Cerebellar cortex (tissue), 1 donor: ENCODE measurements at places on chromosomes 11 and 22.

GRCh38 chr11:2527621-2528291, 82.9 kb downstream of the KCNQ1 start:
- DNase-seq = no peak

DNA sequence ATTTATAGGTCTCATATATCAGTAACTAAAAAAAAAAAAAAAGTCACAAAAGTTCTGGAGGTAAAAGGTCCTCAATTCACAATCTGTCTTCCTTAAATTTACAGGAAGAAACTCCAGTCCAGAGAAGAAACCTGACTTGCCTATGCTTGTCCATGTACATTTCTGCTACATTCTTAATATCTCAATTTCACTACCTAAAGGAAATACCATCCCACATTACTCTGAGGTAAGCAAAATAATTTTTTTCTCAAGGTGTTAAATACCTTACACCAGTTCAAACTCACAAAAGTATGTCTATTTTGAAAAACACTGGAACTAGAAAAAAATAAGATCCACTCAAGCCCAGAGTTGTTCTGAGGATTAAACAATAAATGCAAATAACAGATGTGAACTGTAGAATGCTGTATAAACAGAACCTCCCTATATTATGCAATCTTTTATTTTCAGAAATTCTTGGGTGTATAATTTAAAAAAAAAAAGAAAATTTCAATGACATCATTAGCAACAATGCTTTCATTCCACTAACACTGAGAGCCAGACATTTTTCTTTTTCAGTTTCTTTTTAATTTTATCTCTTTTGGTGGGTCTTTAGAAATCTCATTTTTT, 49.9 kb upstream of the GDPD4 start:
- no peak for DNase-seq

DNA sequence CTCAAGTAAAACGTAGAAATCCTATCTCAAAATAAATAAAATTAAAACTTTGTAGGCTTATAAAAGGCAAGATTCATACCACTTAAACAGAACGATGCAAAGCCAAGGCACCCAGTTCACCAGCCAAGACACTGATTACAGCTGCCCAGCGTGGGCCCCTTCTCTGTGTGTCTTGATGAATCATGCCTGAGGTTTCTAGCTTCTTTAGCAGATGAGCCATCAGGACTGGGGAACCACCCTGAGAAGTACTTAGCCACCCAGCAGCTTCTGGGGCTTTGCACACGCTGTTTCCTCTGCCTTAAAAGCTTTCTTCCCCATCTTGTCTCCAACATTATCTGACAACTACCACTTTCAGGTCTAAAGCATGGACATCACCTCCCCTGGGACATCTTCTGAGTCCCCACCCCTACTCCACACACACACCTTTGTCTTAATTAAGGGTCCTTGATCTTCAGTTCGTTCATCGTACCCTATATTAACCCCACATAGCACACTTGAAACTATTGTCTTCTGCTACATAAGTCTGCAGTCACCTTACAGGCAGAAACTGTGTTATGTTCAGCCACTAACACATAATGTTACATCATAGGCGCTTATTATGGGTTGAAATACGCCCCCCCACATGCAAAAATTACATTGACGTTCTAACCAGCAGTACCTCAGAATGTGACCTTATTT, 8.7 kb upstream of the LAYN start:
- DNase-seq = peak; percentile 74

GRCh38 chr22:36741204-36741793, 34.6 kb downstream of the IFT27 start:
- DNase-seq = peak; percentile 16

- no peak for DNase-seq
Observed at GRCh38 chr11:11027288-11027687, 169.4 kb upstream of the ZBED5 start.

GRCh38 chr22:35479985-35480550, 60.6 kb upstream of the RASD2 start:
- peak; percentile 18 for DNase-seq

GRCh38 chr11:90840071-90840470, 617.2 kb upstream of the CHORDC1 start:
- DNase-seq = no peak

DNA sequence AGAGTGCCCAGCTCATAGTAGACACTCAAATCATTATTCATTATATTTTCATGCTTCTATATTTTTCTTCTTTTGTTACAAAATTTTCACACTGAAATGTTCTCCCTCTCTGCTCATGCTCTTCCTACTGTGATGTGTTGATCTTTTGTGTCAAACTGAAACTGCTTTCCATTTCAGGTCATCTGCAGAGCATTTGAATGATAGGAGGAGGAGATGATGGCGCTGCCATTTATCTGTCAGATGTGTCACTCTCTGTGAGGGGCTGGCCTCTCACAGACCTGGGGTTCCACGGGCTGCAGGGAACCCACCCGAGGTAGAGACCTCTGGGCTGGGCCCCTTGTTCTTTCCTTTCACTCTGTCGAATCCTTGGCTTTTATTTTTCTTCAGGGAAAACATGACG, 41.1 kb downstream of the OR10A6 start:
- peak; percentile 27 for DNase-seq

DNA sequence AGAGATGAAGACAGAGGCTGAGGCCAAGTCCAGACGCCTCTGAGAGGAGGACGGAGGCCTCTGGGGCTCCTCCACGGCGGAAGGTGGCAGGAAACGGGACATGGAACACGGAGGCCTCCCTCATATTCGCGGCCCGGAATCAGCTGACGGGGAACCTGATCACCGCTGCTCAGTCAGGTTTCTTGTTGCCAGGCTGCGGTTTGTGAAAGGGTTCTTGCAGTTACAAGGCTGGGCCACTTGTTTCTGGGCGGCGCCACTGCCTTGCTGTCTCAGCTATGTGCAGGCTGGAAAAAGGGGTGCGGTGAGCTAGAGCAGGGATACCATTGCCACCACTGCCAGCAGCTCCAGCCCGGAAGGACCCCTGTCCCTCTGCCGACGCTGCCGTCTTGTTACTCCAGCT, 10.0 kb upstream of the MMP1 start:
- no peak for DNase-seq

DNA sequence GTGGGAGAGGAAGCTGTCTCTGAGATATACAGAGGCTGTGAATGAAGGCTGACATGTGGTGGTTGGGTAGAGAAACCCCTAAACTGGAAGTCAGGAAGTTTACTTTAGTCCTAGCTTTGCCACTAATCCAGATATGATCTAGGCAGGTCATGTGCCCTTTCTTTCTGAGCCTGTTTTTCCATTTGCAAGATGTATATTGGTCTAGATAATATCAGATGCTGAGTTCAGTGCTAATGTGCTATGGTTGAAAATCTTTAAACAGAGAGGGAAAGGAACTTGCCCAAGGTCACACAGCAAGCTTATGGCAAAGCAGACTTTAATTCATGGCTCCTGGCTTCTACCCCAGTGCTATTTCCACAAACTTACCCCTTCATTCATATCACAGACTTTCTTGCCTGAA, 25.7 kb upstream of the TPBGL start:
- no peak for DNase-seq

GRCh38 chr22:22771696-22772377, 115.8 kb upstream of the IGLL5 start:
- DNase-seq = peak; percentile 33

DNA sequence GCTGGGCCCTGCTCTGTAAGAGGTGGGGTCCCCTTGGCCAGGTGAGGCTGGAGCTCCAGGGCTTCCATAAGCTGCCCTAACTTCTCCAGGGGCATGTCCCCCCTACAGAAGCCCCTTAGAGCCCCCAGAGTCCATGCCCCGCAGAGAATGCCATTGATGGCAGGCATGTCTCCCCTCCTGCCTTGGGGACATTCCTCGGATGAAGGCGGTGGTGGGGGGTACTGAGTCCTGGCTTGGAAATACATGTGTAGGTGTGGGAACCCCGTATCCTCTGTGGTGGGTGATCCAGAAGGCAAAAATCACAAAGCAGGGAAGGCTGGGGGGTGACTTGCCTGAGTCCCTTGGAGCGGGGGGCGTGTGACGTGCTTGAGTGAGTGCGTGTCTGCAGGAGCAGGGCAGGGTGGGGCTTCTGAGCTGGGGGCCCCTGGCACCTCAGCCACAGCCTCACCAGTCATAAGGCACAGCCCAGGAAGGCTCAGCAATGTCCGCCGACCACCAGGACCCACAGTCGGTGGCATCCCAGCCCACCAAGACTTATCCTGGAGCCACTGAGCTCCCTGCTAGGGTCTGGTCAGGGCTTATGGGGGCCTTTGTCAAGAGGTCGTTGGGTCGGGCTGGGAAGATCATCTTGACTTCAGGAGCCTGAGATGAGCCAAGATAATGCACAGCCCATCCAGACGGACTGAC, 69.8 kb upstream of the KCNQ1OT1 start:
- DNase-seq = no peak

DNA sequence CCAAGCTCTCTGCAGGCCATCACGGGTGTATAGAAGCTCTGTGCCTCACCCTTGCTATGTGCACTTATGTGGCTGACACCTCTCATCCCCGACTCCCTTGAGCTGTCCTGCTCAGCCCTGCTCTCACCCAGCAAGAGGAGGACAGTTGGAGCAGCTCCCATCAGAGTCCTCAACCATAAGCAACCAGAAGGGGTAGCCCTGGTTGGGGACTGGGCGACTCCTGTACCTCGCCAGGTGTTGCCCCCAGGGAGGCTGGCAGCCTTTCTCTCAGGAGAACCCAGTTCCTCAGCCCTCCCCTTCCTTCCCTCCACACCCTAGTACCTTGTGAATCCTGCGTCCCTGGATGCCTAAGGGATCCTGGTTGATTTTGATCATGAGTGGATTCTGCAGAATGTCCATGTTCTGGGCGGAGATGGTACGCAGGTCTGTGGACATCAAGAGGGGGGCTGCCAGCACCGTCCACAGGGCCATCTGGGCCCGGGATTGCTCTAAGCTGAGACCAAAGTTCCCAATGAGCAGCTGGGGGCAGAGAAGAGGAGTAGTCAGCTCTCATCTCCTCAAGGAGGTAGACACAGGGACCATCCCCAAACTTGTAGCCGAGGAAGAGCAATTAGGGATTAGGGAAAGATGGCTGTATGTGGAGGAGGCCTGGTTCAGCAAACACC, 8.0 kb downstream of the NAGA start:
- DNase-seq = no peak

DNA sequence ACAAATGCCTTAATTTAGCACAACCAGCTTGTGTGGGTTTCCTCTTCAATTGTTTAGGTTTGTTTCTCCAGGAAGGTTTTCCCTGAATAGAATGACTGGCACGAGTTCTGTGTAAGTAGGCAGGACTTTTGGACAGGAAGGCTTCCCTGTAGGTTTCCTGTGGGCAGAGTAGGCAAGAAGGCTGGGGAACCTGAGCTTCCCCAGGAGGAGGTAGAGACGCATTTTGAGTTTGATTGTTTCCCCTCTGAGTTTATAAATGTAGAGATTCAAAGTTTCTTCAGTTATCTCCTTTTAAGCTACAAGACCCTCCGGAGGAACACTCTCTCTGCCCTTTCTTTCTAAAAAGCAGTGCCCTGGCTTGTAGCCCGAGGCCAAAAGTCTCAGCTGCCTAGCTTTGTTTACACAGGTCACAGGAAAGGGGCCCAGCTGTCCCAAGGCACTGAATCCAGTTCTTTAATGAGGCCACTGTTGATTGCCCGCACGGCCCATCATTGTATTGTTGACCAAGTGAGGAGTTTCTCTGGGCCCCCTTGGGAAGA, 66.6 kb upstream of the RDX start:
- no peak for DNase-seq

DNA sequence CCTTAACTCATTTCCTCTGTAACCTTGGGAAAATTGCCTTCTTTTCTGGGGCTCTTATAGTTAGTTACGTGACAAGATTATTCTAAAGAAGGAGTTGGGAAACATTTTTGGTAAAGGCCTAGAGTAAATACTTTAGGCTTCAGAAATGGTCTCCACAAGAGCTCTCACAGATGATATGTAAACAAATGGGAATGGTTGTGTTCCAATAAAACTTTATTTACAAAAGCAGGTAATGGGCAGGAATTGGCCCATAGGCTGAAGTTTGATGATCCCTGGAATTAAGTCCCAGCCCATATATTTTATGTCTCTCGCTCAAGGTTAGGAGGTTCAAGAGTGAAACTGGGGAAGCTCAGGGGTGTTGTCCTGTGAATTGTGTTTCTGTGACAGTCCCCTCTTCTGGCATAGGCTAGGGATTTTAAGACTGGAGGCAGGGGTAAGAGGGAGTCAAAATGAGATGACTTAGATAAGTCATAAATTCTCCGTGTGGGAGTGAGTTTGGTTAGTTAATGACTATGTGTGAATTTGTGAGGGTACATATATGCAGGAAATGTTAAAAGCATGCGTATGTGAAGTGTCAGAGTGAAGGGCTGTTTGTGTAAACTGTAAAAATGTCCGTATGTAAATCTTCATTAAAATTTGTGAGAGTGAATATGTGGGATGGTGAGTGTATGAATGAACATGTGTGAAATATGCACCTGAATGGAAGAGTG, 7.4 kb upstream of the OR52B4 start:
- no peak for DNase-seq

DNA sequence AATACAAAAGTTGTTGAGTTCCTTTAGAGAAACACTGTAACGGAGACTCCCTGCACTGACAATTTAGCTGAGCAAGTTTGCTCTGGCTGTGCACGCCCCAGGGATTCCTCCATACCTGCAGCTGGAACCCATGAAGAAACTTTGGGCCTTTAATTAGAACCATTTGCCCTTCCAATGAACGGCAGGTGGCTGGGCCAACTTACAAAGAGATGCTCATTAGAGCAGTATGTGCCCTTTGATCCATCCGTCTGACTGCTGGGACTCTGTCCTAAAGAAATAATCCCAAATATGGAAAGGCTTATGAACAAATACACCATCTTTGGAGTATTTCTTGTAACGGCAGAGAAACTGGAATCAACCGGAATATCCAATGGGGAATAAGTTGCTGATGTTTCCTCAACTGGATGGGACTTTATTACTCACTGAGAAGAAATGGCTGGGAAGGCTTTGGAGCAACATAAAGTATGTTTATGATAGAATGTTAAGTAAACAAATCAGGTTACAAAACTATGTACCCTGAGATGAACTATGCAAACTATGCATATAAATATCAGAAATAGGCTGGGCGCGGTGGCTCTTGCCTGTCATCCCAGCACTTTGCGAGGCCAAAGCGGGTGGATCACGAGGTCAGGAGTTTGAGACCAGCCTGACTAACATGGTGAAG, 24.4 kb upstream of the FBLN1 start:
- no peak for DNase-seq

DNA sequence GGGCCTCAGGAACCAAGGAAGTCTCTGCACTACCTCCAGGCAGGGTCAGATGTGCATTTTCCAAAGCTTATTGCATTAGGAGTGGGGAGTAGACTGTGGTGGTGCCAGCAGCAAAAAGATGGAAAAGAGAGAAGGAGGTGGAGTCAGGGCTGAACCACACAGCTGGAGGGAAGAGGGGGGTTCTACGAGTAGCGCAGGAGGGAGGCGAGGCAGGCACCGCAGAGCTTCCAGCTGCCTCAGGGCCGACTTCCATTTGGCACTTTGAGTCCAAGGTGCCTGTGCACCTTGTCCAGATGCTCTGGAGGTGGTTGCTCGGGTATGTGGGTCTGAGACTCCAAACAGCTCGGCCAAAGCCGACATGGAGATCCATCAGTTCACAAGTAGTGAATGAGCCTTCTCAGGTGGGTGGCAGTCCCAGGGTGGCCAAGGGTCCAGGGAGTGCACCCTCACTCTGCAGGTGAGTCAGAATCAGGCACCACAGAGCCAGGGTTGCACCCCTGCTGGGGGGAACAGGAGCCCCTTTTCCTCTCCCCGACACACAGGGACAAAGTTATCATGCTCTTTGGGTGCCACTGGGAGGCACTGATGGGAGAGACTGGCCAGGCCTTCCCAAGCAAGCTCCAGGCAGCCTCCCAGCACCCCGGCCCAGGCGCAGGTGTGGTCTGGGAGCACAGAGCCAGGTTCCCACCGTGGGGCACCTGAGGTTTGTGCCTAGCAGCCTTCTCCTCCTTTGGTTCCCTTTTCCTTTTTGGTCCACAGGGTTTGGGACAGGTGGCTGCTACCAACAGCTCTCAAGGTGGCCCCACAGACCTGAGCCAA, 30.2 kb downstream of the GGT5 start:
- DNase-seq = no peak

- DNase-seq = peak; percentile 40
Observed at GRCh38 chr22:26435327-26436093, 6.5 kb downstream of the ASPHD2 start.
